HEK293T (cell line): ENCODE measurements at places on chromosomes 6 and 20.

GRCh38 chr20:62104791-62105345 is 17.4 kb upstream of the LSM14B start:
- DNase-seq = no peak

DNA sequence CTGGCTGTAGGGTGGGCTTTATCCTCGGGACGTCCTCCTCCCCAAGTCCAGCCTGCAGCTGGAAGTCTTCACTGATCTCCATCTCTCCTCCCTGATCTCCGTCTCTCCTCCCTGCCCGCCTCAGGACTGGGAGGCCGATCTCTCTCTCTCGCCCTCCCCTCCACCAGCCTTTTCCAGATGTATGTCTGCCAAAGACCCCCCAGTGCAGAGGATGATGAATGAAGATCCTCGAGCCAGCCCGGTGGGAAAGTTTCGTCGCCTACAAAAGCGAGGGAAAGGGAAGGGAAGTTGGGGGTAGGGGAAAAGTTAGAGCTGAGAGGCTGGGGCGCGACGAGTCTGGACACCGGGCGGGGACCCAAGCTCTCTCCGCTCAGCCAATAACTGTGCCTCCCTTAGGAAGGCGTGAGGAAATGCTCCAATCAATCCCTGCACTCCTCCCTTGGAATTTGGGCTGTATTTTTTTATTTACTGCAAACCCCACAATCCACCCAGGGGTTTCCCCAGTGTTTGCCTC is 595 bp upstream of the SRF start:
- peak; percentile 70 for DNase-seq

- no peak for DNase-seq
Observed at GRCh38 chr20:15817351-15817750, 755.9 kb downstream of the KIF16B start.

DNA sequence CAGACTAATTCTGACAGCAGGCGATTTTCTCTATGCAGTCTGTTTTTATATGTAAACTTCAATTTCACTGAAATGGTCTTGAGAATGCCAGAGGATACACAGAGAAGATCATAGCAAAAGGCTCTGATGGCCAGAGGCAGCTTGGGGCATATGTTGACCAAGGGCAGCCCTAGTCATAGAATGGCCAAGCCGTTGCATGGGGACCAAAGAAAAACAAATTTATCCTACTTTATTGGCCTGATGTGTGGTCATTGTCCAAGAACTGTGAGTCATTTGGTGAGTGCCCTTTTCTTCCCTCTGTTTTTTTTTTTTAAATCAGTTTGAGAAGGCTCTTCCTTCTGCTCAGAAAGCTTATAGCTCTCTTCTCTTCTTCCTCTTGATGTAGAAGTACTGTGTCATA is 5.8 kb downstream of the HDGFL1 start:
- DNase-seq = no peak

GRCh38 chr6:158556113-158556512 is 3.8 kb upstream of the TMEM181 start:
- DNase-seq = no peak

DNA sequence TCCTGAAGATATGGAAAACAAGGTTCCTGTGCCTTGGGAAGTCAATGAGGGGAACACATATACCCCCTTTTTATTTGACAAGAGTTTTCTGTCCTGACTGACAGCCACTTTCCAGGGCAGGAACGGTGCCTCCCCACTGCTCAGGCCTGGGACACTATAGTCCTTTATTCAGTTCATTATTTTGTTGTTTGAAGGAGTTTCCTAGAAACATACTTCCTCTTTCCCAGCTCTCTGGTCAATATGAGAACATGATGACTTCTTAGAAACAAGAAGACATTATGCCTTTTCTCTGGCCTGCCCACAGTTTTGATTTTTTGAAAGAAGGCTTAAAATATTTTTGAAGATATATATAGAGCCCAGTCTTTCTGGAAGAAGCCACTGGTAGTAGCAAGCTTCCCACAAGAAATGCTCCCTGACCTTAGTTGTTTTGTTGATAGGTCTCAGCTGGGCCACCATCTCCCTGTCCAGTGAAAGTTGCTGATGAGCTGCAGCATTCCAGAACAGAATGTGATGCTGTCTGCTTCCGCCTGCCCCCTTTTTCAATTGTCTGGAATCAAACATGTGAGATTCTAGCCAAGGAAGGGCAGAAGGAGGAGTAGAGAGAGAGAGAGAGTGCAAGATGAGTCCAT is 350.0 kb upstream of the PRND start:
- DNase-seq = no peak

DNA sequence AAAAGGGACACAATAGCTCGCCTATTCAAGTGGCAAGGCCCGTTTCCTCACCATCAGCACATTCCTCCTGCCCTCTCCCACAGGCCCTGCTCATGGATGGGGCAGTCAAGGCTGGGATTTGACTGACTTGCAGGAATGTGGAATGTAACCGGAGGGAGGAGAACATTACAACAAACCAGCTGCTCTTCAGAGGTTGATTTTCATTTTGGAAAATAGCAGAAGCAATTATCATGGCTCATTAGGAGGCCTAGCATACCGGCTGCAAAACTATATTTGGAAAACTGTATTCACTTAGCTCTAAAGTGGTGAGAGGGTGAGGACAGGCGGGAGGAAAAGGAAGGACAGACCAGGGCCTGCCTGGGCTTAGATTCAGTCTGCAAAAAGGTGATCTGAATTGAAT is 283.7 kb downstream of the CD83 start:
- no peak for DNase-seq

- no peak for DNase-seq
Observed at GRCh38 chr6:116651916-116652315, 16.6 kb downstream of the ZUP1 start.

GRCh38 chr20:37544386-37544785 is 16.7 kb upstream of the BLCAP start:
- no peak for DNase-seq

DNA sequence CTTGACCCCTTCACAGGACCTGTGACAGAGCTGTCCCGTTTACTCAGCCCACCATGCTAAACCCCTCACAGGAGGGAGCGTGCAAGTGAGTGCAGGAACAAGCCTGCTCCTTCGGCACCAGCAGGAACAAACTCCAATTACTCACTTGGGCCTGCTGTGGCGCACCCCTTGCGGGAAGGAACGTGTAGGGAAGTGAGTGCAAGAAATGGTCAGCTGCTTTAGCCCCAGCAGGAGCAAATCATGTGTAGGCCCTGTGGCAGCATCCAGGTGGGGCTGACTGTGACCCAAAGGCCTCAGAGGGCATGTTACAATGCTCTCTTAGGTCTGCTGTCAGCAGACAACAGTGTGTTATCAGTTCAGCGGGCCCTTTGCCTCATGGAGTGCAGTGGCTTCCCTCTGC is 574.4 kb downstream of the PRKN start:
- no peak for DNase-seq

DNA sequence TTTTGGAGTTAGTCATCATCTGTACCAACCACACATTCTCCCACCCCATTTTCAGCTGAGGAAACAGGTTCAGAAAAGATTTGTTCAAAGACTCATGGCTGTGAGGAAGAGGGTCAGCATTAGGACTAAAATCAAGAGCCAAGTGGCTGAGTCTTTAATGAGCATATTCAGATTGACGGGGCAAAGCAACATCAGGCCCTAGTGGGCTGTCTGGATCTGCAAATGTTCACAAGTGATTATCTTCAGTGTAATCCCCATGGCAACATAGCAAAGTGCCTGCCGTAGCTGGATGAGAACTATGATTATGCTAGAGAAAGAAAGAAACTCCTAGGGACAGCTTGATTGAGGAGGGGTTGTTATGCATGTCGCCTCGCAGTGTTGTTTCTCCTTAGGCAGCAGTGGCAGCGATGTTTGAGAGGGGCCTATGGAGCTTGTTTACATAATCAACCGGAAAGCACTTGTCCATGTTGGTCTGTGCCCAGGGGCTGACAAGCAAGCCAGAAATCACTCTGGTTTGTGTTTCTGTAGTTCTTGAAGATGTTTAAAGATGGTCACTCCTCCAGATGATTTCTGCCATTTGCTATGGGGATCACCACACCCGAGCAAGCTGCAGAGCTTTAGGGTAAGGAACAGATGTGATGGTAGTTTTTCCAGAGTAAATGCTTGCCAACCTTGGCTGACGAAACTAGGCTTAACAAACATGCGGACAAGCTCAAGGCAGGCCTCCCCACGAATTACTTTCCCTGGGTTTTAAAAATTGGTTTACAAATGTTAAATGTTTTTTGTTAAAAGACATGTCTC is 124.3 kb upstream of the MLIP start:
- no peak for DNase-seq

- DNase-seq = no peak
Observed at GRCh38 chr6:167946007-167946406, 51.5 kb upstream of the KIF25 start.

DNA sequence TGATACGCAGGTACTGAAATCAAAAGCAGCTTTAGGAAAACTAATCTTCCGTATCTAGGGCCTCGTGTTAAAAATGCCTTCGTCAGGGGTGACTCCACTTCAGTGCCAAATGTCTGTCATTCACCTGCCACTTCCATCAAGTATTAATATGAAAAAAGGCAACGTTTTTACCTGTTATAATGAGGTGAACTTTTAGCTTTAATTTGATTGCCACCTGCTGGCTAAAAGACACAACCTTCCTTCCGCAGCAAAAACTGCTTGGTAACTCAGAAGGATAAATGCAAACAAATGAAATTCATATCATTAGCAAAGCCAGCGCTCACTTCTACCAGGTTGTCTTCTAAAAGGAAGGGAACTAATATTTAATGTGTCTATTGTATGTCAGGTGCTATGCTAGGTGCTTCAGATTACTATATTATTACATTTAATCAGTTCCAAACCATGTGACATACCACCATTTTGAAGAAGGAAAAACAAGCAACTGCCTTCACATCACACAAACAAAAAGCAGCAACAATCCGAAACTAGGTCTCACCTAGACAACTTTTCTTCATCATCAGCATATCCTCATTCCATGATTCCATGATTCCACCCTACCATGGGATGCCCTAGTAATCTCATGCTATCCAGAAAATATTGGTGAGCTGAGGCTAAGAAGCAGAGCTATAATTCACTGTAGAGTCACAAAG is 20.6 kb upstream of the ARHGAP18 start:
- no peak for DNase-seq

GRCh38 chr6:159720708-159721107 is 6.6 kb upstream of the WTAP start:
- peak; percentile 32 for DNase-seq

DNA sequence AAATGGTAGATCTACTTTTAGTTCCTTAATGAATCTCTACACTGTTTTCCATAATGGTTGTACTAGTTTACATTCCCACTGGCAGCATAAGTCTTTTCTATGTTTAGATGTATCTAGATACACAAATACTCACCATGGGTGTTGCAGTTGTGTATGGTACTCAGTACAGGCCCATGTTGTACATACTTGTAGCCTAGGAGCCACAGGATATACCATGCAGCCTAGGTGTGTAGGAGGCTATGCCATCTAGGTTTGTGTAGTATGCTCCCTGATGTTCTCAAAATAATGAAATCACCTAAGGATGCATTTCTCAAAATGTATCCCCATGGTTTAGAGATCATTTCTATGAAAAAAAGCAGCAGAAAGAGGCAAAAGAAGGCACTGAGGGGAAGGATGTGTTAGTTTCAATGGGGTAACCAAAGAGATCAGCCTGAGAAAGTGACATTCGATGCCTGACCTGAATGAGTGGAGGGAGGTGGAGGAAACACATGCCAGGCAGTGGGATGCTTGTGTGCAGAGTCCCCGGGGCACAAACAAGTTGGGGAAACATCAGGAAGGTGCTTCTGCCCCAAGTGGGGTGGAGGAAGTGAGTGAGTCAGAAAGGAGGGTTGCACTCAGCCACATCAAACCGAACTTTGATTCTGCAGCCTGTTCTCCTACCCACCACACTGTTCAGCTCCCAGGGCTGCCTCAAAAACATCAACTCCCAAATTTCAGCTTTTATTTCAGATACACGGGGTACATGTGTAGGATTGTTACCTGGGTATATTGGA is 191.2 kb downstream of the ZNF217 start:
- no peak for DNase-seq

GRCh38 chr6:84432619-84433018 is 205.2 kb upstream of the CEP162 start:
- no peak for DNase-seq

- no peak for DNase-seq
Observed at GRCh38 chr6:135195522-135195921, 14.4 kb downstream of the MYB start.

- no peak for DNase-seq
Observed at GRCh38 chr20:57013217-57013616, 253.2 kb downstream of the BMP7 start.

DNA sequence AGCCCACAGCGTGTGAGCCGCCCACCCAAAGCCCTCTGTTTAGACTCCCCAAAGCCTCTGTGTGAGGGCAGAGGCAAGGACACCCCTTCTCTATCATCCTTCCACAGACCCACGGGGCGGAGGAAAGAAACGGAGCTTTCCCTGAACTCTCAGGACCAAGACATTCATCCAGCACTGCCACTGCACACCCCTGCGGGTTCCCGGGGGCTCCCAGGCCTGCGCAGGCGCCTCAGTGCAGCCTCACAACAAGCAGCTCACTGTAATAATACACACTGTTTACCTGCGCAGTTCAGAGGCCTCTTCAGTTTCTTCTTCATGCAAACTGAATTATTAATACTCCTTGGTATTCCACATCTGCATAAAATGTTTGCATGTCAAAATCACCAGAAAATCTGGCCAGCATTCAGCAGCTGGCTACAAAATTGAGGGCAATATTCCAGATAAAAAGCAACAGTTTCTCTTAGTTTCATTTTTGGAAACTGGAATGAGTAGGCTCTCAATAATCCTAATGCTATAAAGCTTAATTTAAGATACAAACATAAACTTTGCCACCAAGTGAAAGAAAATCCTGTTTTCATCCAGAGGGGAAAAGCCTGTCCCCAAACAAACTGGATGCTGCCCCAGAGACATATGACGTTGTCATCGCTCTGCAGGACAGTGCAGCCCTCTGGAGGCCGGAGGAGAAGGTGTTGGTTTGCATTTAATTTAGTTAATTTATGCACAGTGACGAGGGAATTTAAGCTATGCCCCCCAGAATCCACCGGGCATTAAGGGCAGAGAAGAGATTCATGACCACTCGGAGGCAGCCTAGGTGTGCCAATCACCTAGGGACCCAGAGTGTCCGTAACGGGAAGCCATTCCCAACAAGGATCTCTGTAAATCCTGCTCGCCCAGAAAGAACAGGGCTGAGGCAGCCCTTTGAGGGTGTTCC is 45.3 kb downstream of the NINL start:
- no peak for DNase-seq

GRCh38 chr20:5464901-5465603 is 148.3 kb upstream of the PROKR2 start:
- no peak for DNase-seq

DNA sequence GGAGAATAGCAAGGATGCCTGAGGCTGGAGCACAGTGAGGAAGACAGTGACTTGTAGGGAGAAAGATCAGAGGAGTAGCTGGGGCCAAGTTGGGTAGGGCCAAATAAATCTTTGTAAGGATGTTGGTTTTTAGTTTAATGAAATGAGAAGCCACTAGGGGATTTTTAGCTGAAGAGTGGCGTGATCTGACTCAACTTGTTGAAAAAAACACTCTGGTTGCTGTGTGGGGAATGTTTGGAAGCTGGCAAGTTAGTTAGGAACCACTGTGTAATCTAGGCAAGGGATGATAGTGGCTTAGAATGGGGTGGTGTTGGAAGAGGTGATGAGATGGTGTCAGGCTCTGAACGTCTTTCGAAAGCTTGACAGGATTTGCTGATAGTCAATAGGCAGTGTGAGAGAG is 176.1 kb upstream of the HDDC2 start:
- no peak for DNase-seq

- DNase-seq = no peak
Observed at GRCh38 chr6:39908838-39909583, 25.3 kb downstream of the MOCS1 start.
